GM23248 (cell line): ENCODE measurements at places on chromosomes 4 and X.

- DNase-seq, result no peak
Observed at GRCh38 chr4:633976-634598, 8.7 kb downstream of the PDE6B start.

DNA sequence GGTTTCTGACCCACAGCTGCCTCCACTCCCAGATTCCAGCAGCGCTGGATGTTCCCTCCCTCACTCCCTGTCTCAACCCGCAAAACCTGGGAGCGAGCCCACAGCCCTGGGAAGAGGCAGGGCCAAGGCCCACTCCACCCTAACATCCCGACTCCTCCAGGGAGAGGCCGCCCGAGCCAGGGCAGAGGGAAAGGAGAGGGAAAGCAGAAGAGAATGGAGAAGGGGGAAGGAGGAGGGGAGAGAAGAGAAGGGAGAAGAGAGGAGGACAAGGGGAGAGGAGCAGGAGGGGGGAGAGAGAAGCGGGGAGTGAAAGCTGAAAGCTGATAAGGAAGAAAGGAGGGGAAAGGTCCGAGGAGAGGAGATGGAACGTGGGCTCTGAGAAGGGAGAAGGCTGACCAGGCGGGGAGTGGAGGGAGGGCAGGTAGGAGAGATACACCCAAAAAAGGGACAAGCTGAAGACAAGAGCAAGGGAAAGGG lies 120.2 kb upstream of the PJA1 start:
- DNase-seq, result peak; percentile 13

- peak; percentile 60 for DNase-seq
Observed at GRCh38 chr4:101400096-101400495, 52.8 kb upstream of the PPP3CA start.

DNA sequence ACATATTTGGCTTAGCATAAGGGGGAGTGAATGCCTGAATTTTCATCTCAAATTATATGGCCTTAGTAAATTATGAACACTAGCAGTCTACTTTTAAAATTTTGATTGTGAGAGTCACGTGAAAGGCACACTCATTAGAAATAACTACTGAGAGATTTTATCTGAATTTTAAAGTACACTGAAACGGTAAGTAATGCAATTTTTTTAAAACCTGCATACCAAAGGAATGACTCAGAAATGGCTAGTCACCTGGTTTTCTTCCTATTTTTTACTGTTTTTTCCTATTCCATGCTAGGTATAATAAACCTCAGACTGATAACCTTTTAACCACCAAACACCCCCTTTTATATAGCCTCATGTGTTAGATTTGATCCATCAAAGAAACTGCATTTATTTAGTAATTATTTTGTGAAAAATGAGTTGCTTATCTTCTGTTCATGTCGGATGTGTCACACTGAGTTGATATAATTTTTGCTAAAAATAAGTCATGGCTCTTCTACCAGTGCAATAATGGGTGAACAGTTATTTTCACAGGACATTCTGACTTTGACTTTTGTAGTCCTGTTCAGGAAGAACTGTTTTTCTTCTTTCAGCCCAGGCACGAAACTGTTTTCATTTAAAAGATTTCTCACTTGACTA lies 40.4 kb downstream of the CPEB2 start:
- peak; percentile 7 for DNase-seq

DNA sequence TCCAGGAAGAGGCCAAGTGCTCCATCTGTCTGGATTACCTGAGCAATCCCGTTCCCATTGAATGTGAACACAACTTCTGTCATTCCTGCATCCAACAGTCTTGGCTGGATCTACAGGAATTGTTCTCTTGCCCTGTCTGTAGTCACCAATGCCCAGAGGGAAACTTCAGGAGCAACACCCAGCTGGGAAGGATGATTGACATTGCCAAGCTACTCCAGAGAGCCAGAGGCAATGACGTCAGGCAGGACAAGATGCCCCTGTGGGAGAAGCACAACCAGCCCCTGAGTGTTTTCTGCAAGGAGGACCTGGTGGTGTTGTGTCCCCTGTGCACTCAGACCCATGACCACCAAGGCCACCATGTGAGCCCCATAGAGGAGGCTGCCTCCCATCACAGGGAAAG lies 21.3 kb upstream of the TRIM60 start:
- no peak for DNase-seq

DNA sequence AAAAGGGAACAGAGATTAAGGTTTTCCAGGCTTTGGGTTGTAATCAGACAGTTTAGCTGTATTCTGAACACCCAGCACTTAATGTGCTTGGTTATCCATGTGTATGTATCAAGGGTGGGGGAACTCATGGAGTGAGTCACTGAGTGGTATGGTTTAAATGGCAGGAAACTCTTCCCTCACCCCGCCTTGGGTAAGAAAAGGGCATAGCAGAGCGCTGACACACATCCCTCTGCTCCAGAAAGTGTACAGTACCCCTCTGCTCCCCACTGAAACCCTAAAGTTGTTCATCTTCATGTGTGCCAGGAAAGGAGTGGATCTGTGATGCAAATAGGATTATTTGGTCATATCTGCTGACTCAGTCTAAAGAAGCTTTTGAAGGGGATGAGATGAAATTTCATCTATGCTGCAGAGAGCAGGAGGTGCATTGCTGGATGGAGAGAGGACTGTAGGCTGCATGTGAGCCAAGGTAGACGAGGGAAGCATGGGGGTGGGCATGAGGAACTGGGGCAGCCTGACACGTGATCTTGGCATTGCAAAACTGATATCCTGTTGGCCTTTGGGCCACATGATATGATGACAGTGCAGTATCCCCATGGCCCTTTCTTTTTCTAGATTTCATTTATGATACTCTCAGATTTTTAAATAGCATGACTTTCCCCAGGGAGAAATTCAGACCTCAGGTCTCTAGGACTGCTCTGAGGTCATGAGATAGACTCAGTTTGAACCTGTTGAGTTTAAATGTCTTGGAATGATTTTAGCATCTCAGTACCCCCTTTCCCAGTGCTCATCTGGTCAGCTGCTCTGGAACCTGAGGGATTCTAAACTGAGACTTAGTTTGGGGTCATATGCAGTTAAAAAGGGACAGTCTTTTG lies 84.8 kb downstream of the TMEM164 start:
- DNase-seq, result peak; percentile 90

DNA sequence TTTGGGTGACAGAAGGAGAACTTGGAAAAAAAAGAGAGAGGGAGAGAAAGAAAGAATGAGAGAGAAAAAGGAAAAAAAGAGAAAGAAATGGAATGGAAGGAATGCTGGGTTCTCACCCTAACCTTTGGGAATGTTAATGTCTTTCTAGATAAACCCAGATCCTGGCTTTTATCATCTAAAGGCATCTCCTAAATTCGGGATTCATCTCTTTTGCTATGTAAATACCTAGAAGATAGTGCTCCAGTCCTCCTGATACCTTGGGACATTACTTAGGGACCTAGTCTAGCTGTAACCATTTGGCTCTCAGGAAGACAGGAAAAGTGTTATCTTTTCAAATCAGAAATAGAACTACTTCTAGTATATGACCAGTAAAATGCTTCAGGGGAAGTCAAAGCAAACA lies 15.8 kb upstream of the SPCS3 start:
- DNase-seq, result no peak

DNA sequence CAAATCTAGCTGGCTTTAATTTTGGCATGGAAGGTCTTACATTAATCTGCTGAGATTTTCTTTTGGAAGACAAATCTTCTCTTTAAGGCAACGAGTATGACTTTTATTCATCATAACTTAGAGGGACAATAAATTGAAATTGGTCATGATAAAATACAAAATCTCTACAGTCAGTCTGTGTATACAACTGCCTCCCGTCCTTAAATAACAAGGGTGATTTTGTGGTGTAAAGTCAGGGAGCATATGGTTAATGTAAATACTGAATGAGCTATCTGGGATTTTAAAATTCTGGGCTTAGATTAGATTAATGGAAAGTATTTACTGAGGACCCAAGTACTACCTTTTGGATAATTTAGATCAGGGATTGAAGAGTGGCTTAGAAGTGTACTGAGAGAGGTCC lies 328.4 kb upstream of the HAND2 start:
- DNase-seq, result no peak

GRCh38 chr4:174640146-174640545 lies 117.9 kb upstream of the HPGD start:
- DNase-seq, result no peak

DNA sequence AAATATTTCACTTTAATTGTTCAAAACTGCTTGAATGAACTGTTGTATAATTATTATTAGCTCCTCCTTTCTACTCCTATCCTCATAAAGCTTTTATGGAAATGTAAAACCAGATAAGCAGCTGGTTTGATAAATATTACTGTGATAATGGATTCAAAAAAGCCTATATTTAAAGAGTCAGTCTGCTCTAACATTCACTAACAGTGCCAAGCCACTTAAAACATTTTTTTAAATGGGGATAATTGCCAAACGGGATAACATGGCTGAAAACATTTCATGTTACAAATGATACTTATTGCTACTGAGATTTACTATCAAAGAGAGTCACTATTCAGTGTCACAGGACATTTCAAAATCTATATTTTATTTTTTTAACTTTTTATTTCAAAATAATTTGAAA lies 17.4 kb downstream of the ARHGAP24 start:
- DNase-seq, result no peak

- DNase-seq, result no peak
Observed at GRCh38 chrX:31337332-31337731, 265.5 kb upstream of the FTHL17 start.

GRCh38 chr4:158964114-158964727 lies 138.7 kb upstream of the RAPGEF2 start:
- no peak for DNase-seq

GRCh38 chrX:145003443-145003842 lies 243.9 kb upstream of the SPANXN1 start:
- DNase-seq, result no peak

DNA sequence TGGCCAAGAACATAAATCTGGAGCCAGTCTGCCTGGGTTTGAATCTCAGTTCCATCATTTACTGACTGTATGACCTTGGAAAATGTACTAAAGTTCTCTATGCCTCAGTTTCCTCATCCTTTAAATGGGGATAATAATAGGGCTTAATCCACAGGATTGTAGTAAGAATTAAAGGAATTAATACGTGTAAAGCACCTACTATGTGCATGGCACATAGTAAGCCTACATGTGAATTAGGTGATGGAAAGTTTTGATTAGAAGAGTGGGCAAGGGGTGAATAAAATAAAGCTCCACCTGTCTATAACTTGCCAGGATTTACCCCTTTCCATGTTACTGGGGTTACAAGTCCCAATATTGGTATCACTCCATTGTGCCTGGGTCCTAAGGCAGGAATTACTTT lies 35.8 kb upstream of the IL13RA2 start:
- DNase-seq, result no peak

- DNase-seq, result no peak
Observed at GRCh38 chr4:27947302-27947701, 1086.7 kb downstream of the STIM2 start.

DNA sequence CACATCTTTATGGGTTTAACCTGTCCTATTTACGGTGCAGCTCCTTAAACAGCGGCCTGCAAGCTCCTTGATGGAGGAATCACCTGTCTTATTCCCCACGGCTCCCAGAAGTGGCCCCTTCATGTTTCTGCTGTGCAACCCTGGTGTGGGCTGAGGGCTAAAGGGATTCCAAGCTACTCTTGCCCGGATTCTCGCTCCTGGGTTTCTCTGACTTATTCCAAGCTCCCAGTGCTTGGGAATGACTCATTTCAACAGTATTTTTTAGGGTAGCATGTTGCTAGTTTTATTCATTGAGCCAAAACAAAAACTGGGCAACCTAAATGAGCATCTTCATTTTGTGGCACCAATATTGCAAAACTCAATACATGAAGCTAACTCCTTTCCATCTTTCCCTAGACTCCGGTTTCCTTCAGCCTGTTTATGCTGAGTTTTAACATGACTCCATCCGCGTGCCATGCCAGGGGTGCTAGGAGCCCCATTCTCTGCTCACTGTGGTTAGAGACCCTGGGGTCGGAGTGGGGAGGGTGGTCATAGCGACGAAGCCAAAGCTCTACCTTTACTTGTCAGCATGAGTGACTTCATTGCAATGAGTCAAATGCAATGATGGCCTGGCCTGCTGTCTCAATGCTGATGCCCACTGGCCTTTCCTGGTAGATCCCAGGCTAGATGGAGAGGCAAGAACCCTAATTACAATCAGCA lies 349.7 kb downstream of the NR3C2 start:
- no peak for DNase-seq

DNA sequence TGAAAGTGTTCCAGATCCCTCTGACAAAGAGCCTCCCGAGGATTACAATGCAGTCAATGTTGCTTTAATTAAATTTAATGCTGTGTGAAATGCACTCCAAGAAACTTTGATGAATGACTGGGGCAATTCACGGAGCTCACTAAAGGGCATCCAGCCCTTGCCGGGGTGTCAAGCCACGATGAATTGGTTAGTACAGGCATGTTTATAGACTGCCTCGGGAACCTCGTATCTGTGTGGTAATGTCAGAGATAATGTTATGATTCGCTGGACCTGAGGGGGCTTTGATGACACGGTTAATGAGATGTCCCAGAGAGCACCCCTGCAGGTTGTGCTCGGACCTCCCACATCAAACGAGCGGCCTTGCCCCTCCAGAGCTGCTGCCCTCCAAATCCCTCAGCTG lies 428.8 kb downstream of the NKX6-1 start:
- no peak for DNase-seq

GRCh38 chr4:152938237-152938947 lies 2.3 kb downstream of the FHDC1 start:
- peak; percentile 46 for DNase-seq

DNA sequence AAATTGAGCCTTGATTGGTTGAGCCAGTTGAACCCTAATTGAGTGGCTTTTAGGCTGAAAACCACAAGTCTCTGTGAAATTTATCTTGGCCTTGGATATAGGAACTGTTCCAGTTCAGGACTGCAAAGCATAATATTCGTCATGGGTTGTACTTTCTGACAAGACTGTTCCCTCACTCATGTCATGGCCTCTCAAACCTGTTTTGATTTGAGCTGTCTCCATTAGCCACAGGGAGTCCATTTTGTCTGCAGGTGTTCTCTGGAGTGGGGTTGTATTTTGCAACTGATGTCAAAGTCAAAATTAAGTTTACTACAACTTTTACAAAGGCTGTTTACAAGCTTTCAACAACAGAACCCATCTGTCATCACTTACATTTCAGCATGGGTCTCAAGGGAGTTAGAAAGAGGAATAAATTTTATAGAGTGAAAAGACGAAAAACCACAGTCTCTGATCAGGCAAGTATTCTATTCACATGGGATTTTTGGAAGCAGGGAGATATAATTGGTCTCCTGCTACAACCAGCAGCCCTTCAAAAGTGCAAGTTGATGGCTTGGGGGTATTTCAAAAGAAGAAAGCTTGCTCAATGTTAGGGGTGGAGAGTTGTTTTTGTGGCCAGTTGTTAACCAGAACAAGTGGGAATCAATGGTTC lies 1716.3 kb downstream of the C4orf33 start:
- DNase-seq, result no peak

GRCh38 chr4:41334182-41334581 lies 77.5 kb downstream of the UCHL1 start:
- no peak for DNase-seq

- DNase-seq, result peak; percentile 98
Observed at GRCh38 chr4:128468123-128468989, 180.7 kb upstream of the PGRMC2 start.

GRCh38 chr4:146154057-146154456 lies 21.5 kb upstream of the LSM6 start:
- DNase-seq, result no peak
